ENCODE measurements at places on chromosomes 7 and 10. TPM values are rescaled to one million over a fixed set of nuclear protein-coding genes. Genes with fewer than 3 reads are reported as not detected.

- no peaks in the 10 kb centered on the region for H3K27me3 ChIP-seq
- no peaks in the 10 kb centered on the region for H3K36me3 ChIP-seq
- H3K27ac ChIP-seq, result peak overlapping the region; percentile 99
- no peaks in the 10 kb centered on the region for H3K4me1 ChIP-seq
- H3K4me3 ChIP-seq, result peak overlapping the region; percentile 98
- DNase-seq, result no peak
Observed at GRCh38 chr7:5422396-5423305, 983 bp downstream of the TNRC18 start.

DNA sequence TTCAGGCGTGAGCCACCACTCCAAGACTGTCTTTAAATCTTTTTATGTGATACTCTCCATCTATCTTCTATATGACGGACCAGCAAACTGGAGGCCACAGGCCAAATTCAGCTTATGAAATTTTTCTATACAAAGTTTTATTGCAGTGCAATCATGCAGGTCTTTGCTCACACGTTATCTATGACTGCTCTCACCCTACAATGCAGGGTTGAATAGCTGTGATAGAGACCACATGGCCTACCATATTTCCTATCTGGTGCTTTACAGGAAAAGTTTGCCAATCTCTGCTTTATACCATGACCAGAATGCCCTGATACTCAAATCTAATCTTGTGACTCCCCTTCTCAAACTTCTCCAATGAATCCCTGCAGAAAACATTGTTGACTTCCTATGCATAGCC is 89.5 kb upstream of the ACBD5 start:
- no peaks in the 10 kb centered on the region for H3K36me3 ChIP-seq
- DNase-seq, result no peak
- no peak overlapping the region for H3K27ac ChIP-seq
- no peaks in the 10 kb centered on the region for H3K27me3 ChIP-seq

CYP26C1 gene
- total RNA-seq, result 0.16 TPM

DNA sequence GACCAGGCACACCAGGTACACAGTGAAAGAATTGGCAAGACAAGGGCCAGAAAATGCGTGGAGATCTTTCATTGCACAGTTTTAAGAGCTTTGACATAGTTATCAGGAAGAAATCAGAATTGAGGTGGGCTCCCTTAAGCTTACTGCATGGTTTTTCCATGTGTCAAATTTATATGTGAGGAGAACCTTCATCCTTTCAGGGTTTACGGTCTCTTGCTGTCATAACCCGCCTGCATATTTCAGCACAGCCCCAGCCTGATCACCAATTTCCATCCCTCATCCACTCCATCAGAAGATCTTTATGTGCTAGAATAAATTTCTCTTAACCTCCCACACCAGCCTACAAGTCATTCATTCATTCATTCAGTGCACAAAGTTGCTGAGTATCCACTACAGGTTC is 373.1 kb downstream of the KCNMA1 start:
- H3K27ac ChIP-seq, result no peak overlapping the region
- H3K4me1 ChIP-seq, result no peaks in the 10 kb centered on the region
- no peaks in the 10 kb centered on the region for H3K27me3 ChIP-seq
- no peaks in the 10 kb centered on the region for H3K36me3 ChIP-seq
- no peak for DNase-seq

PLEKHS1 gene
- total RNA-seq, result not detected

HOXA6 gene
- total RNA-seq, result 9.0 TPM

TAS2R5 gene
- total RNA-seq, result 2.4 TPM

GRCh38 chr10:12349629-12350166 is 351 bp downstream of the CAMK1D start:
- peak overlapping the region; percentile 86 for H3K4me3 ChIP-seq
- DNase-seq, result no peak
- H3K27ac ChIP-seq, result peak overlapping the region; percentile 73
- no peaks in the 10 kb centered on the region for H3K27me3 ChIP-seq
- no peaks in the 10 kb centered on the region for H3K4me1 ChIP-seq
- no peaks in the 10 kb centered on the region for H3K36me3 ChIP-seq

GRCh38 chr7:131943646-131944045 is 387.2 kb upstream of the PODXL start:
- H3K4me3 ChIP-seq, result no peak overlapping the region
- H3K36me3 ChIP-seq, result no peaks in the 10 kb centered on the region
- H3K4me1 ChIP-seq, result no peaks in the 10 kb centered on the region
- H3K27ac ChIP-seq, result no peak overlapping the region
- peaks cover 21% of the 10 kb centered on the region for H3K27me3 ChIP-seq

GPRIN2 gene
- total RNA-seq, result not detected

DNA sequence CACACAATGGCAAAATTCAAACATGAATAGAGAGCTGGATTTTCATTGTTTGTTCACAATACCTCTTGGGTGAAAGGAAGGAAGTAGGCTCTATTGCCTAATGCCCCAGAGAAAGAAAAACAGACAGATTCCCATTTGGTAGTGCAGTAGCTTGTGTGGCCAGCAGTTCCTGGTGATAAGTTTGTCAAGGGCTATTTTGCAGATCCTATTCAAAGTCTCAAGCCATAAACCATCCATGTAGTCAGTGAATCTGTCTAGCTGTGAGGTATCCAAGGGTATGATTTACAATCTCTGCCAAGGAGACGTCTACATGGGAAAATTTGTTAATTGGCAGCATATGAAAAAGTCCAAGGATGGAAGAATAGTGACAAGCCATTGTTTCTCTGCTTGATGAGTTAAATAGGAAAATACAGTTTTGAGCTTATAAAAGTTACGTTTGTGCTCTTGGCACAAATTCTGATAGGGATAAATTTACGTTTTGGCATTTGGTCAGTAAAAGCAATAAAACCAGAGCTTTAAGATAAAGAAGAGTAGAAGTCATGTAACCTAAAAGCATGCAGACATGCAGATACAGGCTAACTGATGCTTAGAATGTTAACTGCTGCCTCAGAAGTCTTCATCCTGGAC is 269.1 kb downstream of the GATA3 start:
- no peaks in the 10 kb centered on the region for H3K27me3 ChIP-seq
- H3K4me1 ChIP-seq, result no peaks in the 10 kb centered on the region
- H3K4me3 ChIP-seq, result no peak overlapping the region
- H3K27ac ChIP-seq, result no peak overlapping the region
- no peaks in the 10 kb centered on the region for H3K36me3 ChIP-seq
